Stimulated activated CD4-positive, alpha-beta T cell treated with anti-CD3 and anti-CD28 coated beads, Interleukin-2, amount 100 ng/mL, for 4 hours (primary cell): ENCODE measurements at places on chromosomes 5 and 9.

- DNase-seq, result no peak
These were observed 454.4 kb downstream of the NR2F1-AS1 start for GRCh38 chr5:93126634-93127033.

GRCh38 chr5:38515092-38515491 lies 41.4 kb downstream of the LIFR start:
- no peak for DNase-seq

DNA sequence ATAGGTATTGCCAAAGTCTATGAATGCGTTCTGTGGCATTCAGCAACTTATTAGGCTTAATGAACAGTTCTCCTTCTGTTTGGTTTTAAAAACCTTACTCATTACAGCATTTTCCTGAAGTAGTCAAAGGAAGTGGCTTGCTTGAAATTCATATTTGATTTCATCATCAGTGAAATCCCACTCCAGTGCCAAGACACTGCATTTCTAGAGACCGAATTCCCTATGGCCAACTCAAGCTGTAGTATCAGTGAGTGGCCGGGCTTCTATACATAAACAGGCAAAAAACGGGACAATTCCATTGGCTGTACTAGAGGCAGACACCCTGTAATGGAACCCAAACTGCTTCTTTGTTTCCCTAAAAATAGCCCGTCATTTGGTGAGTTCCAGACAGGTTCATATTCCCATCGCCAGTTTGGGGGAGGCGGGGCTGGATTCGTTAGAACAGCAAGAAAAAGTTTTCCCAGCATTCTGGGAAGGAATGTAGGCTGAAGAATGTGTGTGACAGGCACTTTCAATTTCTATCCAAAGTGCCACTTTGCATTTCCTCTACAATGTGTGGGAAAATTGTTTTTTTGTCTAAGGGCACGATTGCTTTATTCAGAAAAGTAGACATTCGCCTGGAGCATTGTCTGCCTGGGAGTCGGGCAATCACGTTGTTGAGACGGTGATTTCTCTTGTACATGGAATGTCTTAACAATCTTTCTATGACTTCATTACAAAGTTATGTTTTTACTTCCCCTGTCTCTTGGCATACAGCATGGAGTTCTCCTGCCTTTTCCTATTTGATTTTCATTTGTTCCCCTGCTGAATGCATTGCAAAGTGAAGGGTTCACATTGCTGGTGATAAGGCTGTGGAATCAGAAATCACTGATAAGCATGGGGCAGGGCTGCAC lies 141.8 kb upstream of the MAST4 start:
- no peak for DNase-seq

- no peak for DNase-seq
These were observed 30.5 kb upstream of the F2RL1 start for GRCh38 chr5:76788362-76788761.

GRCh38 chr5:170126061-170126460 lies 20.4 kb downstream of the FOXI1 start:
- DNase-seq, result no peak

DNA sequence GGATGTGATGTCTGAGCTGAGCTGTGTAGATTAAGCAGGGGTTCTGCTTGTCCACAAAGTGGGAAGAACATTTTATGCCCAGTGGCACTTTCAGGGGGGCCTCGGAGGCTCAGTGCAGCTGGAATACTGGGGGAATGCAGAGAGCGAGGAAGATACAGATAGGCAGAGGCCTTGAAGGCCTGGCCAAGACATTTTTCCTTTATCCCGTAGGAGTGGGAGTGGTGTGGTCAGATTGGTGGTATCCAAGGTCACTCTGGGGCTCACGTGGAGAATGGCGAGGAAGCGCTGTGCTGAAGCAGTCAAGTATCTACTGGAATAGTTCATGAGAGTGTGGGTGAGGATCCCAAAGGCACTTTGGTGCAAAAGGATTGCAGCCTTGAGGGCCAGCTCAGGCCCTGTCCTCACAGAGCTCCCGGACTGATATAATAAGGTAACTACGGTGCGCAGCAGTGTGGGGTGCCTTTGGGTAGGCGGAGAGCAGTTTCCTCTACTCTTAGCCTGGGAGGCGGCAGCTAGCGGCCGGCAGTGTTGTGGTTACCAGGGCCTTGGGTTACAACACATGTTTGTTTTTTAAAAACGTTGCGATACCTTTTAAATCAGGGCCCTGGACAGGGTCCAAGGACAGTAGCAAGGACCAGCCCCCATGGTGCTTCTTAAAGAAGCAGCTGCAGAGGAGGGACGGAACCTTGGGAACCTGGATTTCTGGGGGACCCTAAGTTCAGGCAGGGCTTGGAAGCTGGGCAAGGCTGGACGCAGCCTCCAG lies 10.8 kb upstream of the CCDC69 start:
- DNase-seq, result no peak
